ENCODE measurements at places on chromosomes 1 and 21.

- no peak for DNase-seq
Measured at GRCh38 chr1:181255270-181255929, 166.9 kb downstream of the IER5 start.

- no peak for DNase-seq
Measured at GRCh38 chr21:39073717-39074116, 109.5 kb downstream of the PSMG1 start.

DNA sequence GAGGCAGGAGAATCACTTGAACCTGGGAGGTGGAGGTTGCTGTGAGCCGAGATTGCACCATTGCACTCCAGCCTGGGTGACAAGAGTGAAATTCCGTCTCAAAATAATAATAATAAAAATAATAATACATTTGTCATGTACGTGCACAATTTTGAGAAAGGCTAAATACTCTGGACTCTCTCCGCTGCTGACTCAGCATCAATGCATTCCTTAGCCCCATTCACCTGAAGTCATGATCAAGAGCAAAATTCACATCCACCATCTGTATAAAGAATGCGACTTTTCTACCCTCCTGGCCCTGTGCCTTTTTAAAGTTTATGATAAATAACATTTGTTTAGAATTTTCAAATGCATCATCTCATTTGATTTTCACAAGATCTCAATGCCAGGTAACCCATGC is 35.5 kb upstream of the MAP1LC3C start:
- DNase-seq: no peak

GRCh38 chr1:83996191-83996590 is 2.7 kb downstream of the TTLL7 start:
- no peak for DNase-seq

DNA sequence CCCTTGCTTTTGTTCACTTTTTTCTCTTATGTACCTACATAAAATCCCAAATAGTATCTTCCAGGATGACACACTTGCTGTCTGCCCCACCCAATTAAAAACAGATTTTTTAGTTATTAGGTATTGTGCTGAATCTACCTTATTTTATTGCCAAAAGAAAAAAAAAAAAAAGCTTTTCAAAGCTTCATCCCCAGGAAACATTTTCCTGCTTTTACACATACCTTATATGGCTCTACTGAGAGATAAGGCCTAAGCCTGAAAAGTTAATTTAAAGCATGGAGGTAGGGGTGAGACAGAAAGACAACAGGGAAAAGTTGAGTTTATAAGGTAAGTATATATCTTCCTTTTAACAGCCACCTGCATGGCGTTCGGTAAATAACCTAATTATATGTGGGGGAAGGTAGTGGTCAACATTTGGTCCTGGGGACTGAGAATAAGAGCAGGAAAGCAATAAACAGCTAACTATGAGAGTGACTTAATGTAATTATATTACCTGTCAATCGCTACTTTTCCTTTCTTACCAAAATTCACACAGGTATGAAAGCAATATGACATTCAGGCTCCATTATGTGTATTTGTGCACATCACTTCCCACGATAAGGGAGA is 54.6 kb upstream of the BOLA1 start:
- no peak for DNase-seq

- no peak for DNase-seq
Measured at GRCh38 chr1:182357913-182358312, 33.7 kb downstream of the GLUL start.

GRCh38 chr1:212760126-212760823 is 31.3 kb downstream of the NSL1 start:
- peak; percentile 39 for DNase-seq

- DNase-seq: no peak
Measured at GRCh38 chr1:113141650-113142473, 68.9 kb downstream of the LRIG2 start.

DNA sequence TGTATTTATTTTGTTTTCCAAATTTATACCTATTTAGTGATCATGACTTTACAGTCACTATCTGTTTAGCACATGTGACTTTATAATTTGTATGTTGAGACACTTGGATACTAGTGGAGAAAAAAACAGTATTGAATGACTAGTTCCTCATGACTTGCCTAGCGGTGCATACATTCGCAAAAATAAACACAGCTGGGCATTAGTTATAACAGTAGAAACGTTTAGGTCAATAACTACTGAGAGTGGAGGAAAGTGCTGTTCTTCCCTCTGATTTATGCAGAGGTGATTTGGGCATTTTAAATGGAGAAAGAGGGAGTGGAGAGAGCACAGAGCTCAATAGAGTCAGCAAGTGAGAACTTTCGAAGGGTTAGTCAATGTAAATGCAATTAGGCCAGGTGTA is 1679.0 kb upstream of the B3GALT2 start:
- DNase-seq: no peak

DNA sequence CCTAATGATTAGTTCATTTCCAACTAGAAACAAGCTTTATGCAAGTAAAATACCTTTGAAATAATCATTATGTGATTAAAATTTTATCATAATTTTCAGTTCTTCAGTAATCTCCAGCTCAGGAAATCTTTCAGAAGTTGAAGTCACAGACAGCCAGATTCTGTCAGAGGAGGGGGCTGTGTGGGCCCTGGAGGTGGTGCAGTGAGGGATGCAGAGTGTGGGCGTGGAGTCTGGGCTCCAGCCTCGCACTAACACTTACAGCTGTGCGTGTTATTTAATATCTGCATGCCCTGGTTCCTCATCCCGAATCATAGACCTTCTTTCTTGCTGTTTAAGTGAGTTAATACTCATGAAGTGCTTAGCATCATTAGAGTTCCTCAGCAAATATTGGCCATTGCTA is 23.9 kb downstream of the WDR64 start:
- DNase-seq: peak; percentile 35

GRCh38 chr1:116852367-116852766 is 57.3 kb upstream of the PTGFRN start:
- no peak for DNase-seq

- no peak for DNase-seq
Measured at GRCh38 chr1:214843281-214843680, 239.3 kb upstream of the KCNK2 start.

- DNase-seq: no peak
Measured at GRCh38 chr1:156488566-156489165, 11.9 kb downstream of the MEF2D start.

DNA sequence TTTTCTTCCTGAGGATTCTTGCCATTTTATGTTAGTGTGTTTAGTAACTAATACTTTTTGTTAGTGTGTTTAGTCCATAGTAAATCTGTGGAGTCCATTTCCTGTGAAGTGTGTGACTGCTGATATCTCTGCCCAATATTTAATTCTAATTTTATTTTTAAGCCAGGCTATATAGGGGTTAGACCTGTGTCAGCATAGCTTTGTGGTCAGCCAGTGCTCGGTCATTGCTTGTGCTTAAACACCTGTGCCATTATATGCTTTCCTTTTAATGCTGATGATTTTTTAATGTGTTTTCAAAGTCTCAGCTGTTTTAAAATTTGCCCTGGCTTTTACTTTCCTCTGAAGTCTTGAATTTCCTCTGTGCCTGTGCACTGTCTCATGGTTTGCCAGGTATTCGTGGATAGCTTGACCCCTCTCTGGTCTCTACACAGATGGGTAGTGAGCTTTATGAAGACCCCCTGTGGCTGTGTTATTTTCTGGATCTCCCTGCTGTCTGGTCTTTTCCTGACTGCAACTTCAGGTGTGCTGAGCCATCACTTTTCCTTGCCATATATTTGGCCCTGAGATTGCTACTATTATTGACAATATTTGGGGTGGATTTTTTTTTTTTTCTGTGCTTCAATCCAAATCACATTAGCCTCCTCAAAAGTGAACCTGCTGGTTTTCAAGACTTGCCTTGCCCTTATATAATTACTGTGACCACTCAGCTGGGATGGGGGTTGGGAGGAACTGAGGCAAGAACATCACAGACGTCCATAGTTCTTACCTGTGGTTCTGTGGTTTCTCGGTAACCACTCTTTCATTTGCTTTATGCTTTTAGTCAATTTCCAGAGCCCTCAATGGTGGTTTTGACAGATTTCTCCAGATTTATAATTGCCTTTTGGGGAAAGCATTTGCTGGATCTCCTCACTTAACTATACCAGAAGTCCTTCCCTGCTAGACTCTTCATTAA is 59.6 kb downstream of the RPS6KC1 start:
- DNase-seq: no peak

- no peak for DNase-seq
Measured at GRCh38 chr21:27807596-27807995, 840.7 kb upstream of the ADAMTS5 start.

DNA sequence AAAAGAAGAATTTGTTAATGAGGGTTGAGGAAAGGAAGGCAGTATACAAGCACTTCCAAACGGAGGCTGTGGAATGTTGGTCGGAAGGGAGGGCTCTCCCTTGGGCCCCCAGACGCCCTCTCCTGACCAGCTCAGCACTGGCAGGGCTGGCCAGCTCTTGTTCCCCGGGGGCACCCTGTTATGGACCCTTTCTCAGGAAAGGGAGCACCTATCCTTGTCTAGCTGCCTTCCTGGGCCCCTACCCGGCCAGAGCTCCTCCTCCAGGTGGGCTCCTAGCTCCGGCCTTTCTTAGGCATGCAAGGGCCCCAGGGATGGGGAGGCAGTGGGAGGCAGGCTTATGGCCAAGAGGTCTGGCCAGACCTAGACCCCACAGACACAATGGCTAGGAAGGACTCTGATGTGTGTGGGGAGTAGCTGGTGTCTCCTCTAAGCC is 926 bp downstream of the BLACAT1 start:
- no peak for DNase-seq

- DNase-seq: no peak
Measured at GRCh38 chr1:97869441-97869840, 51.4 kb downstream of the DPYD start.

GRCh38 chr1:1006305-1007159 is 6.6 kb upstream of the HES4 start:
- DNase-seq: no peak

- DNase-seq: no peak
Measured at GRCh38 chr1:26999440-26999987, 6.0 kb downstream of the TRNP1 start.

DNA sequence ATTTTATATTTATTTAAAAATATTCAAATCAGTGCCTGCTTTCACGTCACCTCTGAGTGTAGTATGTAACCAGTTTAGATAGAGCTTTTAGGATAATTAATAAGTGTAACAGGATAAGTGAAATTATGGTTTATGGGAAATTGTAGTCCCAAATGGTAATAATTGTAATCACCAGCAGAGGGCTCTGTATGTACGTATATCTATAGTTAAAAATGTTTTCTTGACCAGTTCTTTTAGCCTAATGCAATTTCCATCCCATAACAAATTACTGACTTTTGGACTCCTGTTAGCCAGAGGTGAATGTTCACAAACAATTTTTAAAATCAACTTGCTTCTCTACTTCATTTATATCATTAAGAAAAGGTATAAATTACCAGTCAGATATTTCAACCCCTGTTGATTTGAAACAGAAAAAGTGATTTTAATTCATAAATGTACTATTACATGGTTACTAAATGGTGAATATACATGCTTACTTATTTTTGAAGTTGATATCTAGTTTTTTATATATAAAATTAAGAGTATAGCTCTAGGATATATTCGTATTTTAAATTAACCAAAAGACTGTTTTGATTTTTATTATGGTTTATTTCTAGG is 25.3 kb downstream of the SLC30A7 start:
- DNase-seq: no peak

DNA sequence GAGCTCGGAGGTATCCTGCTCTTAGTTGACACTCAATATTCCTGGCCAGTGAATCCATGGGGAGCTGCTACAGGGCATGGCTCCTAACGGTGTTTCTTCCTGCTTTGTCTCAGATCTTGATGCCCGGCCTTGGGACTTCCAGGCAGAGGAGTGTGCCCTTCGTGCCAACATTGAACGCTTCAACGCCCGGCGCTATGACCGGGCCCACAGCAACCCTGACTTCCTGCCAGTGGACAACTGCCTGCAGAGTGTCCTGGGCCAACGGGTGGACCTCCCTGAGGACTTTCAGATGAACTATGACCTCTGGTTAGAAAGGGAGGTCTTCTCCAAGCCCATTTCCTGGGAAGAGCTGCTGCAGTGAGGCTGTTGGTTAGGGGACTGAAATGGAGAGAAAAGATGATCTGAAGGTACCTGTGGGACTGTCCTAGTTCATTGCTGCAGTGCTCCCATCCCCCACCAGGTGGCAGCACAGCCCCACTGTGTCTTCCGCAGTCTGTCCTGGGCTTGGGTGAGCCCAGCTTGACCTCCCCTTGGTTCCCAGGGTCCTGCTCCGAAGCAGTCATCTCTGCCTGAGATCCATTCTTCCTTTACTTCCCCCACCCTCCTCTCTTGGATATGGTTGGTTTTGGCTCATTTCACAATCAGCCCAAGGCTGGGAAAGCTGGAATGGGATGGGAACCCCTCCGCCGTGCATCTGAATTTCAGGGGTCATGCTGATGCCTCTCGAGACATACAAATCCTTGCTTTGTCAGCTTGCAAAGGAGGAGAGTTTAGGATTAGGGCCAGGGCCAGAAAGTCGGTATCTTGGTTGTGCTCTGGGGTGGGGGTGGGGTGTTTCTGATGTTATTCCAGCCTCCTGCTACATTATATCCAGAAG is 16.7 kb downstream of the ALX3 start:
- DNase-seq: peak; percentile 43

All from stimulated activated CD4-positive, alpha-beta T cell treated with anti-CD3 and anti-CD28 coated beads, Interleukin-2, amount 100 ng/mL, for 4 hours (primary cell).